Lung (tissue), 17 donors: ENCODE measurements at places on chromosomes 1 and 21. TPM values are rescaled to one million over a fixed set of nuclear protein-coding genes. Genes with fewer than 3 reads are reported as not detected.

SLC35F3 gene
- 1.4 TPM for total RNA-seq

DNA sequence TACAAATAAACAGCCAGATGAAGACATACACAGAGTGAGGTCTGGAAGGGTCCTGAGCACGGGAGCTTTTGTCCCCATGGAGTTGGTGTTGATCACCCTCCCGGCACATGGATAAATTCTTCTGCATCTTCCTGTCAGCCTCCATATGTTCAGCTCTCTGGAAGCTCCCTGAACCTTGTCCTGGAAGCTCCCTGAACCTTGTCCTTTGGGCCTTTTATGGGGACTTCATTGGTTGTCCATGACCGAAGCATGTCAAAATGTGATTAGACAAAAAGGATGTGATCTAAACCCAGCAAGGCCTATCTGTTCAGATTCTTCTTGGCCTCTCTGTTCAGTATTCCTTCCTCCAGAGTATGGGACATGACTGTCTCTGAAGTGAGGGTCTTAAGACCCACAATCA, 25.4 kb upstream of the RNF11 start:
- no peak for DNase-seq

DNA sequence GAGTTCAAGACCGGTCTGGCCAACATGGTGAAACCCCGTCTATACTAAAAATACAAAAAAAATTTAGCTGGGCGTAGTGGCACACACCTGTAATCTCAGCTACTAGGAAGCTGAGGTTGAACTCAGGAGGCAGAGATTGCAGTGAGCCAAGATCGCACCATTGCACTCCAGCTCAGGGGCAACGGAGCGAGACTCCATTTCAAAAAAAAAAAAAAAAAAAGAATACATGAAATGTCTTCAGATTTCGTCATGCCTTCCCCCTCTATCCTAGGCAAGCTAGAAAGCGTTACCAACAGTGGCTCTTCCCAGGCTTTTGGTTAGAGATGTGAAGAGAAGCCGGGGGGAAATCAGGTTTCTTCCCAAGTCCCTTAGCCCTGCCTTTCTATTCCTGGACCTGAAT, 3.6 kb downstream of the TFF1 start:
- DNase-seq: no peak

DNA sequence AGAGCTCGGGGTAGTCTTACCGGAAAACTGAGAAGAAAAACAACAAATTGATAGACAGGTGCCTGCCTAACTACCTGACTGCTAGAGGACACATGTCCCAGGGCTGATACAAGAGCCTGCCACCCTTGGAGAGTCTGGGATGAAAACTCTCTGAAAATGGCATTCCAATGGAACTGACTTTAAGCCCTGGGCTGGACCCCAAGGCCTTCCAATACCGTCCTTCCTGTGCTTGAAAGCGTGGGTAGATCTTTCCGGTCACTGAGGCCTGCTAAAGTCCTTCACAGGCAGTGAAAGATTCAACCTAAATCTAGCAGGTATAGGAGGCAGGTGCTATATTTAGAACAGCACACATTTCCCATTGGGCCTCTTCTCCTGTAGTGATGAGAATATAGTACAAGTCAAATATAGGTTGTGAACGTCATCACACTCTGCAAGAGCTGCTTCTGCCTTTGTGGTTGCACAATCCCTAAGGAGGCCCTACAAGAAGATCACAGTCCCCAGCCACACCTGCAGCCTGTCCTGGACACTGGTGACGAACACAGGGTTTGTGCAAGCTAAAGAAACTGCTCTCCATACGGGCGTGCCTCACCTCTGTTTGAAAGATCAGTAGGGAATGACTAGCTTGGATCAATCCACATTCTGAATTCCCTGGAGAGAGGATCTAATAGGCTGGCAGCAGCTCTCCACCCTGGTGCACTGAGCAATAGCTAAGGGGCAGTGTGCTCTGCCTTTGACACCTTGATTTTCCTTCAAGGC, 876 bp upstream of the CHML start:
- no peak for DNase-seq

GRCh38 chr1:184219414-184219813, 167.4 kb upstream of the C1orf21 start:
- no peak for DNase-seq
